ENCODE measurements at places on chromosomes 5 and 9.
A peak's percentile ranks its signal among the peaks of the same experiment; 100 is the strongest.

DNA sequence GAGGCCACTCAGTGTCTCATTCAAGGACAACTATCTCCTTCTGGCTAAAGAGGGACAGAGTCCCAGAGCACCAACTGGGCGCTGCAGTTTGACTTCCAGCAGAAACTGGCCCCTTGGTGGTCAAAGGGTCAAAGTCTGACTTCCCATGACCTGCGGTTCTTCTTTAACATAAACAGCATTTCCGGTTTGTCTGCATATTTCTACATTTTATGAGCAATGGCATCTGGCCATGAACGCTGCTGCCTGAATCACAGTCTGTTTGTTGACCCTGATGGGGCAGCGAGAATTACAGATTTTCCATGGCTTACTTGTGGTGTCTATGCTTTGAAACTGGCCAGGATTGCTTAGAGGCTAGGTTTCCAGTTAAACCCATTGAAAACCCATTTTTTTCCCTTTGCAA is 1.3 kb downstream of the TNFSF15 start:
- peak; percentile 39 for DNase-seq

- peak; percentile 82 for DNase-seq
Measured at GRCh38 chr9:113454914-113455761, 8.4 kb upstream of the RGS3 start.

GRCh38 chr9:125085703-125086477 is 57.4 kb downstream of the SCAI start:
- no peak for DNase-seq

DNA sequence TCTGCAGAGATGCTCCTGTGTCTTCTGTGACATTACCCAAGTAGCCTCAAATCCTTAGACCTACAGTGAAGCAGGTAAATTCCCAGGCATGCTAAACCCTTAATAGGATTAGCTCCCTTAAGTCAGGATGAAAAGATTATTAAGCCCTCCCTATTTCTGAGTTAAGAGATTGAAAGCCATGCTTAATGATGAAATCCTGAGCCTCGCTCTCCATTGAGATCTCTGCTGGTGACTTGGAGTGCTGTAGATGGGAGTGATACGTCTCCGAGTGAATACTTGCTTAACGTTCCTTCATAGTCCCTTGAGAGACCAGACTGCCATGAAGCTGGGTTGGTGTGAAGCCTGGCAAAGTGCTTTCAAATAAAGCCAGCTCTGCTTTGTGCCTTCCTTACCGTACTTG is 34.2 kb downstream of the AOPEP start:
- no peak for DNase-seq

DNA sequence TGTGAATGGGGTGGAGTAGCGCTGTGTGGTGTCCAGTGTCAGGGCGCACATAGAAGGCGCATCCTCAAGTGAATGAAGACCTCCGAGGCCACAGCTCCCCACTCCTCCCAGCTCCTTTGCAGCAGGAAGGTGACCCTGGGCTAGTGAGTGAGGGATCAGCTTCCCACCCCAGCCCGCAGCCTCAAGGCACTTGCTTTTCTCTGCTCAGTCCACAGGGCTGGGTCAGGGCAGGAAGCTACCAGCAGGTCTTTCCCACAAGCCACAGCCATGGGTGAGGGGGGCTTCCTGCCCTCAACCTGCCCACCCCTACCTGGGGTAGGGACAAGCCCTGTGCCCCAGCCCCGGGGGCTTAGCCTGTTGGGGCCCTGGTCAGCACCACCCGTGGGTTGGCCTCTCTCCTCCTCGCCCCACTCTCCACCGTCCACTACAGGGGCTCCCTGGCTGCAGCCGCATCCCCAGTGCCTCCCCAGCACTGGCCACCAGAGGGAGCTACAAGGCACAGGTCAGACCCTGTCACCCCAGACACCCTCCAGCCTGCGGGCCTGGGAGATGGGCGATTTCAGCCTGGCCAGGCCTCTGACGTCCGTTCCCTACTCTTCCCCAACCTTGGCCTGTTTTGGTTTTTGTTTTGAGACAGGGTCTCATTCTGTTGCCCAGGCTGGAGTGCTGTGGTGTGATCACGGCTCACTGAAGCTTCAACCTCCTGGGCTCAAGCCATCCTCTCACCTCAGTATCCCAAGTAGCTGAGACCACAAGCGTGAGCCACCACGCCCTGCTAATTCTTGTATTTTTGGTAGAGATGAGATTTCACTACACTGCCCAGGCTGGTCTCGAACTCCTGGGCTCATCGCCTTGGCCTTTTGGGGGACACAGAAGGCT is 1.3 kb upstream of the ABCA2 start:
- peak; percentile 84 for DNase-seq

GRCh38 chr5:180059326-180059725 is 12.2 kb downstream of the RNF130 start:
- DNase-seq, result no peak

GRCh38 chr5:157486221-157486681 is 26.2 kb downstream of the NIPAL4 start:
- DNase-seq, result no peak

GRCh38 chr5:83522446-83522845 is 50.9 kb downstream of the VCAN start:
- DNase-seq, result no peak

DNA sequence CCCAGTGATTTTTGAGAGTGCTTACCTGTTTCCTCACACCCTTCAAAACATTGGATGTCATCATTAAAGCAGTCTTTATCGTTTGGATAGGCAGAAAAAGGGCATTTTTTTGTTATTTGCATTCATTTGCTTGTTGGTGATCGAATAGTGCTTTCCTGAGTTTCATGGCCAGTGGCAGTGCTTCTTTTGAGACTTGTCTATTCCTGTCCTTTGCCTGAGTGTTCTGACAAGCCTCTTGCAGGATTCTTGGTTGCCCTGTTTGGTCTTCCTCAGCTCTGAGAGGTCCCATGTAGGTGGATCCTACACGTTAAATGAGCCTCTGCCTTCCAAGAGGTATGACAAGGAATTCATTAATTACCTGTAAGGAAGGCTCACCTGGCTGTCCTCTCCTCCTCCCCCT is 52.8 kb downstream of the DAB2IP start:
- DNase-seq, result no peak

DNA sequence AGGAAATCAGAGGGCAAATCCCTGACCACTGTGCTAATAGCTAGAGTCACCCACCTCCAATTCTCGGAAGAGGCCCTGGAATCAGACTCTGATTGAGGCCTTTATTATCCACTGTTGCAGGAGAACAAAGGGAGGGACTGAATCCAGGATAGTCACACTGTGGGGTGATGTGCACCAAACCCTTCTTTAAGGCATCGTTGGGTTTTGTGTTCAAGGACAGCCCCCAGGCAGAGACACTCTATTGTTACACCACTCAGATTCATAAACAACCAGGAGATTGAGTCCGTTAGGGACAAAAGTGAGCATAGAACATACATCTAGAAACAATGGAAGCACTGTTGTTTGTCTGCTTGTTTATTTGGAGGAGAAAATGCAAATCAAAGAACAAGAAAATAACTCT is 124.6 kb upstream of the TBCA start:
- DNase-seq, result no peak

DNA sequence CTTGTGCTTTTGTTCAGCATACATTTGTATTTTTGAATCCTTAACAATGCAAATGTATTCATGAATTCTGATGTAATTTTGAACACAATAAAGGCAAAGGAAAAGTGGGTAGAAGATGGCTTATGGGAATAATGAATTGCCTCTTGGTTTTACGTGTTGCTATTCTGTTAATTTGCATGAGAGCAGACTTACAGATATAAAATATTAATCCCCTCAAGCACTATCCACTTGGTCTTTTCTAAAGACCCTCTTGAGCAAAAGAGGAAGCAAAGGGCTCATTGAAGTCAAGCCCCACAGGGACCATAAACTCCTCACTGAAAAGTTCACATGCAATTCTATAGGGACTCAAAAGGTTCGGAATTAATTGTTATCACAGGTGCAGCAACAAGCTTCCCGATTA is 51.9 kb downstream of the OSTF1 start:
- no peak for DNase-seq

DNA sequence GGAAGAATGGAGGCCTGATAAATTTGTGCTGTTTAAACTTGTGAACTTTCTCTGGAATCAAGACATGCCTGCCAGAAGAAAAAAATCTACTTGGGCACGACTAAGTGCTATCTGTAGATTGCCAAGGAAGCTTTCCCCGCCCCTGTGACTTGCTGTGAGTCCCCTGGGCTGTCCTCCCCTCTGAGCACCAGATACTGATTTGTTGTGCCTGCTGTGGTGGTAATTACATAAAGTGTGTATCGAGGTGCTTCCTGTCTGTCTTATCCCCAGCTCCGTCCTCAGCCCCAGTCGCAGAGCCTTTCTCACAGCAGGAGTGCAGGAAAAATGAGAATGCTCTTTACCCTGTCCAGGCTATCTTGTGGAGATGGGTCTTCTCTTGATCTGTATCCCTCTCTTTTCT is 53.9 kb downstream of the TRIO start:
- no peak for DNase-seq

GRCh38 chr9:78026416-78026815 is 5.2 kb downstream of the GNAQ start:
- DNase-seq, result no peak

GRCh38 chr5:159073026-159073425 is 26.7 kb downstream of the EBF1 start:
- no peak for DNase-seq

- DNase-seq, result no peak
Measured at GRCh38 chr9:84921175-84921574, 251.6 kb downstream of the NTRK2 start.

DNA sequence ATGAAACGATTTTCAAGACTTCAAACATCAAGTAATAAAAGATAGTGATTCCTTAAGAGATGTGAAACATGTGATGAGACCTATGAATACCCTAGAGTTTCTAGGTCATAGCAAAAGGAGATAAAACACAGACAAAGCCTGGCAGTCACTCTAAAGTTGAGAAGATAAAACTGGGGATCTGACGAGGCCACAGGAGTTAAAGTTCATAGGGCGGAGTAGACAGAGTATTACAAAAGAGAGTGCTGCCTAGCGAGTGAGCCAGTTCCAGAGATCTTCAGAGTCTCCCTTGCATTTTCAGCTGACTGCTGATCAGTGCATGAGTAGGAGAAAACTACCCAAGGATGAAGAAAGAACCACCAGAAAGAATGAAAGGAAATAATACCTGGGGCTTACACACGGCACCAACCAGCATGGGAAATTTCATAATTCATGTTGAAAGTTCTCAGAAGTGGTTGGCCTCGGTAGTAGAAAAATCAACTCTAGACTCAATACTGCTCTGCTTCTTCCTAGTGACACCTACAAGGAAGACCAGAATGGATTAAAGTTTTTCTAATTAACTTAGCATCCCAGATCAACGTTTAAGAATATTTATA is 30.4 kb downstream of the FBXO4 start:
- DNase-seq, result no peak

DNA sequence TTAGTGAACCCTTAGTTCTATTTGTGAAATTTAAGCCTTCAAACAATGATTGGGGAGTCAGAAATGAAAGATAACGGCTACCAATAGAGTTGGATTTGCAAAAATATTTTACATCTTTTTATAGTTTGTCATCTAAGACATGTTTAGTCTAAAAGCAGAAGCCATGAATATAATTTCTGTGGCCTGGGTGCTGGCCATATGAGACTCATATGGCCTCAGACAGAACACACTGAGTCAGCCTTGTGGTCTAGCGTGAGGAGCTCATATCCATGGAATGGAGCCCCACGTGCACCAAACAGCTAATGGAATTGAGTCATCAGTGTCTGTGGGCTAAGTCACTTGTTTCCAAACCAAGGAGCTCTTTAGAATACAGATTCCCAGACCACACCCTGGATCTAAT is 240.7 kb upstream of the NREP start:
- DNase-seq, result peak; percentile 92

DNA sequence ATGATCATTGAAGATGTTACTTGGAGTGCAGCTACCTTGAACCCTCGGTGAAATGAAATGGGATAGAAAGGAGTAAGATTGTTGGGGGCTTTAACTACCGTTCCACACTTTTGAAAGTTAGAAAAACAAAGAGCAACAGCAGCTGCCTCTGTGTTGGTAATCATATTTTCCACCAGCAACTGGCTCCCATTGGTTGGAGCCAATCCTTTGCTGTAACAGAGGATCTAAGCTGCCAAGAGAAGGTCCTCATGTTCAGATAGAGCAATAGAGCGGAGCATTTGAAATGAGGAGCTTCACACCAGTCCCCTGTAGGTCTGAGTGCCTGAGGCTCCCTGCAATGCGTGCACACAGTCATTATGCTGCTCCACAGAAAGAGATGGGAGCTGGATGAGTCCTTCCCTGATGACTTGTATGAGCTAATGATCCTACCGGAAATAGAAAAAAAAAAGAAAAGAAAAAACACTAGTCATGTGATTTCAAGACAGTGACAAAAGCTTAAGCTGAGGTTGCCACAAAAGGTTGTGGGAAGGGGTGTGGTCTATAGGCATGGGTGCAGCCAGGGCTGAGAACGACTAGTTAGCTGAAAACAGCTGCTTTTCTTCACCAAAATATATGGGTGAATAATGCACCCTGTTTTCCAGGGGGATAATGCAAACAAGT is 300.7 kb downstream of the MLLT3 start:
- no peak for DNase-seq

GRCh38 chr9:2645569-2645968 is 24.0 kb downstream of the VLDLR start:
- DNase-seq, result no peak

DNA sequence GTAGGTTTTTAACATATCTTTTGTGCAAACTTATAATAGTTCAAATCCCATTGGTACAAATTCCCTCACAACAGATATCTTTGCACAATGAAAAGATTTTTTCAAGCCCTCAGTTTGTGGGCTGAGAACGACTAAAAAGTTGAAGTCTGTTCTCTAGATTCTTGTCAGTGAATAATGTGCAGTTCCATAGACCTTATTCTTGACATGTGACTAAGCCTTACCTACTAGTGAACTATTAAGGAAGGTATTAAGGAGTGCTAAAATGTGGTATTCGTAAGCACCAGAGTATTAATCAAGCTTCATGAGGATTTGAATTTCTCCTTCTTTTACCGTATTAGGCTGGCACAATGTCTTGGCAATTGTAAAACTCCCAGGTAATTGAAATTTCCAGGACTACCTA is 205.6 kb upstream of the DMRTA1 start:
- DNase-seq, result no peak

- DNase-seq, result no peak
Measured at GRCh38 chr5:71873191-71873591, 154.1 kb downstream of the CARTPT start.

- DNase-seq, result no peak
Measured at GRCh38 chr5:108762660-108763059, 15.0 kb downstream of the FER start.

DNA sequence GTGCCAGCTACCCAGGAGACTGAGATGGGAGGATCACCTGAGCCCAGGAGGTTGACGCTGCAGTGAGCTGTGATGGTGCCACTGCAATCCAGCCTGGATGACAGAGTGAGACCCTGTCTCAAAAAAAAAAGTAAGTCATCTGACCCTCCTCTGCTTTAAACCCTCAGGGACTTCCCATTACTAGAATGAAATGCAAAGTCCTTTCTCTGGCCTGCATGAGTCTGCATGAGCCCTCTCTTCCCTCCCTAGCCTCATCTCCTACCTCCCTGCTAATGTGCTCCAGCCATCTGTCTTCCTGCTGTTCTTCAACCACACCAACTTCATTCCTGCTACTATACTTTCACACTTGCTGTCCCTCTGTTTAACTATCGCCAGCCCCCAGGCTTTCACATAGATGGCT is 15.3 kb downstream of the IL5 start:
- DNase-seq, result no peak

- no peak for DNase-seq
Measured at GRCh38 chr5:140569197-140569596, 4.6 kb downstream of the SLC35A4 start.

- DNase-seq, result no peak
Measured at GRCh38 chr5:58937031-58937681, 354.3 kb downstream of the RAB3C start.
